Pancreas (tissue), 10 donors: ENCODE measurements at places on chromosomes 5 and 9. TPM values are rescaled to one million over a fixed set of nuclear protein-coding genes. Genes with fewer than 3 reads are reported as not detected.

Gene DOK3
- polyA plus RNA-seq, result 6.5 TPM

Gene PLPPR1
- 0.30 TPM for polyA plus RNA-seq

Gene SPATA31D4
- 0.04 TPM for polyA plus RNA-seq

Gene PFN3
- polyA plus RNA-seq, result not detected

Gene ARSI
- polyA plus RNA-seq, result not detected

Gene EPB41L4B
- 36.8 TPM for polyA plus RNA-seq

Gene CTSL
- polyA plus RNA-seq, result 33.8 TPM

Gene TAF11L5
- polyA plus RNA-seq, result not detected

Gene FAM114A2
- 7.8 TPM for polyA plus RNA-seq

Gene LECT2
- not detected for polyA plus RNA-seq

Gene TAF11L10
- not detected for polyA plus RNA-seq

Gene FAM200C
- polyA plus RNA-seq, result 3.3 TPM
